Activated CD4-positive, alpha-beta memory T cell treated with anti-CD3 and anti-CD28 coated beads for 36 hours (primary cell): ENCODE measurements at places on chromosomes 12 and 14. TPM values are rescaled to one million over a fixed set of nuclear protein-coding genes. Genes with fewer than 3 reads are reported as not detected.

GRCh38 chr14:102782974-102783373 lies 5.7 kb downstream of the TRAF3 start:
- DNase-seq, result no peak

The ACRBP gene
- total RNA-seq, result 1.2 TPM

- no peak for DNase-seq
Observed at GRCh38 chr14:96821501-96821900, 24.3 kb downstream of the VRK1 start.

DNA sequence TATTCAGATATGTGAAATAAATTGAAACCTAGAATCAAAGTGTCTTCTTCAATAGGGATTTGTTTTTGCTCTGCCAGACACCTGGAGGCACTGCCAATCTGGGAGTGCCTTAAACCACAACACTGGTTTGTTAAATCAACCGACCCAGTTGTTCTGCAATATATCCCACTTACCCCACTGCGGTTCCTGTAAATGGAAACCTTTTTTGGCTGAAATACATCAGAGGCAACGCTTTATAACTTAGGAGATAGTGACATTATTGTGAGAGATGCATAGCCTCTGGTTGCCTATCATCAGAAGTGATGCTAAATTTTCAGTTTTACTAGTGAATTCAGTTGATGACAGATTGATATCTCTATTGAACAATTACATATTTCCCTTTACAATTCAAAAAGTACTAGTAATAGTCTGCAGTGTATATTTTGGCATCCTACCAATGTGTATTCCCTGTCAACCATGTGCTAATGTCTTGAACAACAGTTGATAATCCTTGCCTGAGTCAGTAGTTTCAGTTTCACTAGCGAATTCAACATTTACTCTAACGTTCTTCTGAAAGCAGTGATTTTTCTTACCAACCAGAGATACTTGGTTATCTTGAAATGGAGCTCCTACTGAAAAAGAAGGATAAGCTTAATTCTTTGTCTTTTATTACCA lies 30.5 kb downstream of the PPP2R5C start:
- no peak for DNase-seq

GRCh38 chr14:22573804-22574203 lies 15.2 kb downstream of the DAD1 start:
- no peak for DNase-seq

The HCFC2 gene
- total RNA-seq, result 8.9 TPM

The RTN1 gene
- not detected for total RNA-seq

DNA sequence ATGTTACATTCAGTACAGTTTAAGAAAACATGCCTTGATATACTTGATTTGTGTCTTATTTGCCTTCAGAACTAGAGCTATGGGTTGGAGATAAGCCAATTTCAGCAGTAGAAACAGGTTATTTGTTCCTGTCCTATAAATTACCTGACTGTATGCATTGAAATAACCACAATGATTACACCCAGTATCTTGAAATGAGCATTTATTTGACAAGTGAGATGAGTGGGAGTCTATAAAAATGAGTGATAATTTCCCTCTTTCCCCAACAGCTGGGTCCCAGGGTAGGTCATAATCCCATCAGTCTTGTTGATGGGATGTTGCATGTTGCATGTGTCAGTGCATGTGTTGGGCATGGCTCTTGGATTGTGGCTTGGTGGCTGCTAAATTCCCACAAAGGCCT lies 3.7 kb downstream of the TAS2R42 start:
- no peak for DNase-seq

DNA sequence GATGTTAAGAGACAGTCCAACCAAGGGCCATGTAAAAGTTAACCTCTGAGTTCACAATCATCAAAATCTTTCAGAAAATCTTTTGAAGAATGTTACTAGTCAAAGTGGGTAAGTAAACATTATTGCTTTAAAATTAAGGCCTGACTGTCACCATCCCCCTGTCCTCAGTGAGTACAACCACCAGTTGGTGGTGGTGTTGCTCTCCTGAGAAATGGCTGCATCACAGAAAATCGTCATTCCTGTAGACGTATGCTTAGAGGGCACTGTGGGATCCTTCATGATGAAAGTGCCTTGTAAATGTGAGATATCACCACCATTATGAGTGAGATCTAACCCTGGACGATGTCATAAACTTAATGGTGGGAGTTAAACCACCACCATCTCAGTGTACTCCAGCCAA lies 451.2 kb downstream of the RPS29 start:
- no peak for DNase-seq

GRCh38 chr12:76586764-76587395 lies 27.3 kb upstream of the OSBPL8 start:
- DNase-seq, result peak; percentile 18

- DNase-seq, result no peak
Observed at GRCh38 chr12:78278706-78279190, 448.1 kb downstream of the NAV3 start.

The DLGAP5 gene
- total RNA-seq, result 92.7 TPM

The BATF gene
- 182 TPM for total RNA-seq

DNA sequence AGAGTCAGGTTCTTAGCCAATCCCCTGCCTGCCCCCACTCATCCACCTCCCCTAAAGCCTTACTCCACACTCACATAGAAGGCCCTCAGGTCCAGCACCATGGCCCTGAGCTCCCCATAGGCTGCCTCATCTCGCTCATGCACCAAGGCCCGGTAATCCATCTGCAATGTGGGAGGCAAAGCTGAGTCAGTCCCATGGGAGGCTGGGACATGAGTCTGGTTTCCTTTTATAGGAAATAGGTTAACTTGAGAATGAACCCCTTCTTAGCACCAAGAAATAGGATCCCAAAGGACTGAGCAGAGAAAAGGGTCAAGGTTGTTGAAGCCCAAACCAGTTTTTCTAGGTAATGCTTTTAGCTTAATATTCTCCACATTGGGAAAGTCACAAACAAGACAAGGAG lies 2.1 kb upstream of the EMC9 start:
- no peak for DNase-seq

- no peak for DNase-seq
Observed at GRCh38 chr12:90947869-90948268, 7.1 kb downstream of the CCER1 start.

- DNase-seq, result no peak
Observed at GRCh38 chr12:72053604-72054003, 115.0 kb downstream of the TPH2 start.
